ENCODE measurements at places on chromosomes 13 and 19.

DNA sequence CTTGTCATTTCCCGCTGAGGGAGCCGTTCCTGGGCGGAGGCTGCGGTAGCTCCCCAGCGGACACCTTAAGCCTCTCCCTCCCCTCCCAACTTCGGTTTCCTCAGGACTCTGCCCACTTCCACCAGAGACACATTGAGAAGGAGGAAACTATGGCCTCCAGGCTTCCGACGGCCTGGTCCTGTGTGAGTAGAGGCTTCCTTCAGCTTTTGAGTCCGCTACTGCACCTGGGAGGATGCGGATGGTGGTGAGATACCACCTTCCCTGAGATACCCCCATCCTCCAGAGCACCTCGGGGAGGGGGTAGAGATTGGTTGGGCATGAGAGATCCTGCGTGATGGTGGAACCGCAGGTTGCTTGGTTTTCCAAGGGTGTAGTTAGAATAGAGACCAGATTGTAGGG, 955 bp downstream of the ZNF274 start:
- DNase-seq = no peak

GRCh38 chr13:30169442-30169841, 137.9 kb downstream of the KATNAL1 start:
- no peak for DNase-seq

- DNase-seq = no peak
These were observed 60.5 kb downstream of the ZNF557 start for GRCh38 chr19:7130043-7130442.

DNA sequence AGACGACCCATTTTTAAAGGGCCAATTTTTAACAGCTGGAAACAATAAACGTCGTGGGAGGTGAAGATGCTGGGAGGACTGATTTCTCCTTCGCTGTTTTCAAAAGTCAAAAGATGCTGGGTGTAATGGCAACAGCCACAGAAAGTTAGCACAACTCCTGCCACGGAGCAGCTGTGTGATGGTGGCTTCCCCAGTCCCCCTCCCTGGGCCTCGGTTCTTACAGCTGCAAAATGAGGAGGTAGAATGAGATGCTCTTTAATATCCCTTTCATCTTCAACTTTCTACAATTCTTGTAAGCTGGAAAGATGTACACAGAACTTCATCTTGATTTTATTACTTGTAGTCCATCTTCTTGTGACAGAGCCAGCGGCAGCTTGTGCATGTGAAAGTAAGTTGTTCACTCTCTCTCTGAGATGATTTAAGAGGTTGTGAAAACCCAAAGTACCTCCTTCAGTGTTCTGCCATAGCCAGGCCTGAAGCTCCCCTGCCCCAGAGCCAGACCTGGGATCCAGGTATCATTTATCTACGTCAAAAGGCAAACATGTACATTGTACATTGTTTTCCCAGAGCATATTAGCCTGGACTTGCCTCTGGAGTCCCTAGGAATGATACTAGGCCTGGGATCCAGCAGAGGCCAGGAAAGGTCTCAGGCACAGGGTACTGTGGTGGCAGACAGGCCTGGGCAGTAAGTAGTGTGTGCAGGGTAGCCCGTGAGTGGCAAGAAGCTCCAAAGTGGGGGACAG, 3.4 kb upstream of the UBE2L5 start:
- DNase-seq = no peak

DNA sequence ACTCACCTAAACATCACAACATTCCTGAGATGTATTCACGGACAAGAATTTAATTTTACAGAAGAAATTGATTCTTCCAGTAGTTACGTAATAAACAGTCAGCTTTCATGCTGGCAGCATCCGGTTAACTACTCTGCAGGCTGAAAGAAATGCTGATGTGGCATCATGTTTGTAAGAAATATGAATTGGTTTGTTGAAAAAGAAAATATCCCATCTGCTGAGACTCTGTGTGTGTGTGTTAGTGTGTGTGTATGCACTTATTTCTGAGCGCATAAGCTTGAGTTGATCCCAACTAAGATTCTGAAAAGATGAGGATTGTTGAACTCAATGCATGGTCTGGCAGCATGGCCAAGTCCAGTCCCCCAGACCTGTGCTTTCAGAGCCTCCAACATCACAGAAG, 74.3 kb upstream of the FAM216B start:
- DNase-seq = no peak

DNA sequence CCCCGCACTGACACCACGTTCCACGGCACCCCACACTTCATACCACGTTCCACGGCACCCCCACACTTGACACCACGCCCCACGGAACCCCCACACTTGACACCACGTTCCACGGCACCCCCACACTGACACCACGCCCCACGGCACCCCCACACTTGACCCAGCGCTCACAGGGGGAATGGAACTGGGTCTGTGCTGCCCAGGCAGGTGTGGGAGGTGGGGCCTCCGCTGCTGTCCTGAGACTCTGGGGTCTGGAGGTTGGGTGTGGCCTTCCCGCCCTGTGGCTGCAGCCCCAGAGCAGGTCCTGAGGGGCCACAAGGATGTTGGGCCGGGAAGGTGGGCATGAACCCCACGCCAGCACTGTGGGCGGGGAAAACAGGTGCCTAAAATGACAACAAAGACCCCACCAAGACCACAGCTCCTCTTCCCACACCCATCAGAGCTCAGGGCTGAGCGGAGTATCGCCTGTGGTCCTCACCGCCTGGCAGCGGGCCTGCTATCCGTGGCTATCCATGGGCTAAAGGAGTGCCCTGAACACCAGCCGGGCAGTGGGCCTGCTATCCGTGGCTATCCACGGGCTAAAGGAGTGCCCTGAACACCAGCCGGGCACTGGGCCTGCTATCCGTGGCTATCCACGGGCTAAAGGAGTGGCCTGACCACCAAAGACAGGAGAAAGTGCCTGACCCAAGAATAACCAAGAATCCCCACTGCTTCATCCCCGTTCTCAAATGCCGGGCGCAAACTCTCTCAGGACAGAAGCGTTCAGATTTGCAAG, 59.9 kb upstream of the C13orf46 start:
- no peak for DNase-seq

- no peak for DNase-seq
These were observed 5.2 kb upstream of the ANKRD10 start for GRCh38 chr13:110920038-110920437.

- DNase-seq = peak; percentile 88
These were observed 427 bp downstream of the PLPPR3 start for GRCh38 chr19:821231-821824.

GRCh38 chr13:40175639-40176038, 490.8 kb downstream of the FOXO1 start:
- no peak for DNase-seq

- DNase-seq = peak; percentile 87
These were observed 14.2 kb downstream of the RB1 start for GRCh38 chr13:48317511-48318376.

DNA sequence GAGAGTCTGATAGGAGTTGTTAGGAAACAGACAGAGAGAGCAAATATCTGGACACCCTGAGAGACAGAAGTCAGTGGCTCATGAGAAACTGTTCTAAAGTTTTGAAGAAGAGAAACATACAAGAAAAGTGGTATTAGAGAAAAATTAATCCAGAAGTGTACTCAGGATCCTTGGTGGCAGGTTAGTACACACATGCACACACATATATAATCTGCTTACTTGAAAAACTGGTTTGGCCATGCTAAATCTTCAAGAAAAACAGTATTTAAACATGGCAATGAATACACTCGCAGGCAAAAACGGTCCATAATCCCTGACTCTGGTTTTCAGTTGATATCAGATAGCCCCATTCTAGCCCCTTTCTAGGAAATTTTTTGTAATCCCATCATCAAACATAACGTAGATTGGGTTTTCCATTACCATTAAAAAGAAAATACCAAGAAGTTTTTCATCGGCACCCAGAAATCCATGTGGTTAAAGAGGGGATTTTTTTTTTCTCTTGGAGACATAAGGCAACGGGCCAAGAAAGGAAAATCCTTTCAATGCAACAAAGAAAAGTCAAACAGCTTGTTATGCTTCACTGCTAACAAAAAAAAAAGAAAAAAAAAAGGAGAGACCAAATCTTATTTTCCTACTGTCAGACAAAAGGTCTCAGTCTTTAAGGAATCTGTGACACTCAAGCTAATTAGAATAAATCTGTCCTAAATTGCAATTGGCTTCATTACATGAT, 178.0 kb upstream of the MIR17HG start:
- no peak for DNase-seq

GRCh38 chr13:61002686-61003085, 413.0 kb downstream of the PCDH20 start:
- DNase-seq = no peak

DNA sequence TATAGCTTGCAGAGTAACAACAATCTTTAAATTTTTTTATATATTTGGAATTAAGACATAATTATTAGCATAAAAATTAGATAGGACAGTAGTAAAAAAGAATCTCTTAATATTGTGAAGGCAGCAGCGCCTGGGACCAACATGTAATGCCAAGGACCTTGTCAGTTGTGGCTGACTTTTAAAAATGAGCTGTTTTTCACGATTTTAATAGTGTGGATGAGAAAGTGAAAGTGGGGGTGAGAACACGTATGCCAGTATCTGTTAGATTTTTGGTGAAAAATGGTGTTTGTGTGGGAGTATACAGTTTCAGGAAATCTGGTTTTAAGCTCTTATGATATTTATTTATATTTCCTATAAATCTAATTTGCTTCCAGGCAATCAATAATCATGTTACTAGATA, 125.2 kb downstream of the LMO7 start:
- DNase-seq = no peak

- no peak for DNase-seq
These were observed 35.9 kb upstream of the MAB21L1 start for GRCh38 chr13:35512271-35512920.

DNA sequence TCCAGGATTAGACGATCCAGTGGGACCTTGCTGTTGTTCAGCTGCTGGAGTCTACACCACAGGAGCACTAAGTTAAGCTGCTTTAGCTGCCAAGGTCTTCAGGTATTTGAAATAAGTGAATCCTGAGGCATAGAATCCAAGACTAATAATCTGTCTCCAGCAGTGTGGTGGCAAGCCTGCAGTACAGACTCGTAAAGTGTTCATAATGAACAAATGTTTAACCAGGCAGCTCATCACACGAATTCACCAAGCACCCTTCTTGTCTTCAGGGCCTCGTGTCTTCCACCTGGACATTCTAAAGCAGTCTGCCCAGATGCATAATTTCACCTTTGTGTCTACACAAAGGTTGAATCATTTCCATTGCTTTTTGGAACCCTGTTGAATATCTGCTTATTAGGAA, 5.3 kb downstream of the ATP11A start:
- DNase-seq = no peak

GRCh38 chr19:56273563-56274117, 1.1 kb downstream of the EDDM13 start:
- DNase-seq = no peak

- DNase-seq = no peak
These were observed 210.9 kb downstream of the SLITRK6 start for GRCh38 chr13:85588359-85588758.

DNA sequence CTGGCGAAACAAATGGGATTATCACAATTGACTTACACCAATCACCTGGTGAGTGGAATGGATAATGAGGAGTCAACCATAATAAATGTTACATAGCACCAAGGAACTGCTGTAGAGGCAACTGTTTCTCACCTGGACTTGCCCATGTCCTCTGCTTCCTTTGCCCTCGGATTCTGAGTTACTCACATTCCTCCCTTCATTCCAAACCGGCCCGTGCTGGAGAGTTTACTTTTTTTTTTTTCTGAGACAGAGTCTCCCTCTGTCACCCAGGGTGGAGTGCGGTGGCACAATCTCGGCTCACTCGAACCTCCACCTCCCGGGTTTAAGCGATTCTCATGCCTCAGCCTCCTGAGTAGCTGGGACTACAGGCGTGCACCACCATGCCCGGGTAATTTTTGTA, 41.5 kb upstream of the TSC22D1 start:
- DNase-seq = no peak

DNA sequence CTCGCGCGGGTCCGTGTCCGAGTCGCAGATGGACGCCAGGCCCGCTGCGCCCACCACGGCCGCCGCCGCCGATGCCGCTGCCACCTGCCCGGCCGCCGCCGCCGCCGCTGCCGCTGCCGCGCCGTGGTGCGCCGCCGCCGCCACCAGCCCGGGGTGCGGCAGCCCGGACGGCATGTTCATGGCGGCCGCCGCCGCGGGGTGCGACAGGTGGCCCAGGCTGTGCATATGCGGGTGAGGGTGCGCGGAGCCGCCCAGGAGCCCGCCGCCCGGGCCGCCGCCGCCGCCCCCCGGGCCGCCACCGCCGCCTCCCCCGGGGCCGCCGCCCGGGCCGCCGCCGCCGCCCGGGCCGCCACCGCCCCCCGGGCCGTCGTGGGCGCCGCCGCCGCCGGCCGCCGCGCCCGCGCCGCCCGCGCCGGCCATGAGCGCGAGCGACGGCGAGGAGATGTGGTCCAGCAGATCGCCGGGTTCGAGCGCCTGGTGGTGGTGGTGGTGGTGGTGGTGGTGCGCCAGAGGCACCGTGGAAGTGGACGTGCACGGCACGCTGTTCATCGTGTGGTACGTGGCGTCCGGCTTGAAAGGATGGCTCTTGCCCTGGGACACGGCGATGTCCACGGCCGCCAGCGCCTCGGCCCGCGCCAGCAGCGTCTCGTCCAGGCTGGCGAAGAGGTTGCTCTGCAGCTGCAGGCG, 1.3 kb downstream of the POU4F1 start:
- no peak for DNase-seq

DNA sequence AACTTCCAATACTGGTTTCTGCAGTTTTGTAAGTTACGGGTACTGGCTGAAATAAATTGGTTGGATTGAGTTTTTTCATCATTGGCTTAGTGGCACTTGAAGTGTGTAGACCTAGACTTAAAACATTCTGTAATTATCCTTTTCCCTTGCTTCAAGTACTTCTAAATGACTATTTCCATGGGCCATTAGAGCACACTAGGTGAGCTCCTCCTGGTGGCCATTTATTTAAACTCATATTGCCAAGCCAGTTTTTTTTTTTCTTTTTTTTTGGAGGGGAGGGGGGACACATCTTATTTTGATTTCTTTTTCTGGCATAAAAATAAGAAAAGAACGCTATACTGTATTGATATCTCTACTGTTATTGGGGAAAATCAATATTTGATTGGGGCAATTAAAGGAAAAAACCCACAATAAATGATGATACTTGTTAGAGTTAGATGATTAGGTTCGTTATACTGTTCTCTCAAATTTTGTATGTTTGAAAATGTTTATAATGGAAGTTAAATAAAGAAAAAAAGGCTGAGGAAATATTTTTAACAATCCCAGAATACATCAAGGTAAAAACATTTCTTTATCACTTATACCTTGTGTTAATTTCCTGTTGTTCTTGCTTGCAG, 82.9 kb downstream of the PDS5B start:
- no peak for DNase-seq

DNA sequence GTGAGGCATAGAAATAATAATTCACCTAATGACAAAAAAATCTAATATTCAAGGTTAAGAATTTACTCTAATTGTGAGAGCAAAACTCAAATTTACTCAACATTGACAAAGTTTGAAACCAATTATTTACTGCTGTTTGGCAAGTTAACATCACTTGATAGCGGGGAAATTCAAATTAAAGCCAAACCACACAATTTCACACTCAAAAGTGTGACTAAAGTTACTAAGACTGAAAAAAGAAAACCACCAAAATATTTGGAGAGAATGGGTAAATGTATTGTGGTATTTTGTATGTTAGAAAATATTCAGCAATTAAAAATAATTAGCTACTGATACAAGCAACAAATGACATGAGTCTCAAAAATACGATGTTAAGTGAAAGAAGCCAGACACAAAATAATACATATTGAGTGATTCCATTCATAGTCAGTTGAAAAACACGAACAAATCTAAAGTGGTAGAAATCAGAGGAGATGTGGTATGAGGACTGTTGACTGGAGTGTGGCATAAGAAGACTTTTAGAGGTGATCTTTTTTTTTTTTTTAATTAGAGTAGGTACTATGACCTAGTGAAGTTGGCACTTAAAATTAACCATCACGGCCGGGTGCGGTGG, 541.4 kb upstream of the ATXN8OS start:
- DNase-seq = no peak

All from chondrocyte (in vitro differentiated cells).